ENCODE measurements at places on chromosomes 3 and 15.
A peak's percentile ranks its signal among the peaks of the same experiment; 100 is the strongest.

- DNase-seq = no peak
Measured at GRCh38 chr15:90040618-90041017, 39.5 kb downstream of the ZNF710 start.

GRCh38 chr3:124413393-124413792 is 316.9 kb upstream of the UMPS start:
- DNase-seq = no peak

DNA sequence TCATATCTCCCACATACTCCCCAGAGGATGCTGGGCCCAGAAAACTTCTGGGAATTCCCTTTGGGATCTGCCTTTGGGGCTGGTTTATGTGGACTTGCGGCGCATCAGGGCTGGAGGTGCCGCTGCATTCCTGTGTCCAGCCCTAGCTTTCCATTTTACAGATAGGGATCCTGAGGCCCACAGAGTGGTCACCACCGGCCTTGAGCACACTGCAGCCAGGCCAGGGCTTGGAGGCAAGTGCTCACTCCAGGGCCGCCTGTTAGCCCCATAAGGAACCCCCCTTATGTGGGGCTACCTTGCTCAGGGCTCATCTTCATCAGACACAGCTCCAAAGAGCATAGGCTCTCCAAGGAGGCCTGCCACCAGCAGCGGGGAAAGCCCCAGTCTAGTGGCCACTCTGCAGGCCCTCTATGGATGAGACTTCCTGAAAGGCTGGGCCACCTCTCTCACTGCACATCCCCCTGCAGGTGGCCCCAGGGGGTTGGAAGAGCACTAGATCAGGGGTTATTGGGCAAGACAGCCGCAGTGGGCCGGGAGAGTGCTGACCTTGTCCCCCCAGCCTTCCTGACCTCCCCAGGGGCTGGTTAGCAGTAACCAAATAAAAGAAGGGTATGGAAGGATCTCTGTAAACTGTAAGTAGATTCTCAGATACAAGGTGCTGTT is 9.2 kb upstream of the ATP2B2 start:
- DNase-seq = no peak

GRCh38 chr3:115581362-115582135 is 41.8 kb upstream of the GAP43 start:
- DNase-seq = no peak

DNA sequence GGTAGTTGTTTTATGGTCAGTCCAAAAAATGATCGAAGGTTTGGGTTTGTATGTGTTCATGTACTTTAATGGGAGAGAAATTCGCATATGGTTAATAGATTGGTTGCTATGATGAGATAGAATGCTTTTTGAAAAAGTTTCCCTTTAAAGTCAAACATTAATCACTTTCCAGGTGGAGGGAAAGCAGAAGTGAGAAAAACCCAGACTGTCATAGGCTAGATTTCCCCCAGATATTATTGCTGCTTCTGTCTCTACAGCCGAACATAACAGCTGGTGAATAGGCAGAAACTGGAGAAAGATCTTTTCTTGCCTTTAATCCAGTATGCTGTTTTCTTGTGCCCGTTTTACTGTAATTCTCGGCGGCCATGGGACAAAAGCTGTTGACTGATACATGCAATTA is 287.6 kb downstream of the SOX2 start:
- DNase-seq = peak; percentile 28

DNA sequence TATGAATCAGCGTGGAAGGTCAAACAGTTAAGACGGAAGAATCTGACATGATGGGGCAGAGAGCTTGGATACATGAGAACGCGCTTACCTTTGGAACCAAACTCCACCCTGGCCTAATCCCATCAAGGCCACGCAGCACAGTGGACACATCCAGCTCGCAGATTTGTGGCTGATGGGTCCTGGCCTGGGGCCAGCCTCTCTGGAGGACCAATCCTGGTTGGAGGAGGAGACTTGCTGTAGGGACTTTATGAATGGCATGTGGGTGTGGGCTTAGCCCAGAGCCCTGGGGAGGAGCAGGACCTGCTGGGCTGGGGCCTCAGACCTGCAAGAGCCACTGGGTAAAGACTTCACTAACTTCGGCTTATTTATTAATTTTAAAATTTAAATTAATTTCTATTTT is 73.4 kb upstream of the ANKRD34C start:
- DNase-seq = no peak

GRCh38 chr15:31501536-31502157 is 175.0 kb downstream of the KLF13 start:
- no peak for DNase-seq

GRCh38 chr3:149717391-149718056 is 34.8 kb downstream of the COMMD2 start:
- peak; percentile 69 for DNase-seq

DNA sequence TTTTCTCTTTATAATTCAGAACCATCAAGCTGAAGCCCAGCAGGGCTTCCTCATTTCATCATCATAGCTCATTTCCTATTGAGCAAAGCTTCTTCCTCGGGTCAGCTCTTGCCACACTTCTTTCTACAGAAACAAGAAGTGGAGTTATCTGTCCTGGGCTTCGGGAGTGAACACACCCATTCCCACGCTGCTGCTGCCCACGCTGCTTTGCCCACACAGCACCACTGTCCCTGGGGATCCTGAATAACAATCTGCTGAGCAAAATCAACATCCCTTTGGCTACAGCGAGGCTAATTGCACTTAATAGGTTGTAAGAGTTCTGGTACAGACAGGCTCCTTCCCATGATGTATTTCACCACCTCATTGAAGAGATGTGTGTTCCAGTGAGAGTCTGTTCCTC is 23.7 kb downstream of the CEP19 start:
- DNase-seq = no peak
